ENCODE measurements at places on chromosomes 5 and 9. TPM values are rescaled to one million over a fixed set of nuclear protein-coding genes. Genes with fewer than 3 reads are reported as not detected.

PPIP5K2 gene
- total RNA-seq, result 46.3 TPM

GRCh38 chr9:88302579-88303324, 85.5 kb upstream of the SPIN1 start:
- DNase-seq, result no peak
- peaks cover 12% of the 10 kb centered on the region for H3K36me3 ChIP-seq
- H3K4me1 ChIP-seq, result peaks cover 45% of the 10 kb centered on the region

ZNF366 gene
- not detected for total RNA-seq

PCDHGA7 gene
- total RNA-seq, result 0.05 TPM

MRNIP gene
- 27.8 TPM for total RNA-seq

MOB3B gene
- total RNA-seq, result 0.82 TPM

DNA sequence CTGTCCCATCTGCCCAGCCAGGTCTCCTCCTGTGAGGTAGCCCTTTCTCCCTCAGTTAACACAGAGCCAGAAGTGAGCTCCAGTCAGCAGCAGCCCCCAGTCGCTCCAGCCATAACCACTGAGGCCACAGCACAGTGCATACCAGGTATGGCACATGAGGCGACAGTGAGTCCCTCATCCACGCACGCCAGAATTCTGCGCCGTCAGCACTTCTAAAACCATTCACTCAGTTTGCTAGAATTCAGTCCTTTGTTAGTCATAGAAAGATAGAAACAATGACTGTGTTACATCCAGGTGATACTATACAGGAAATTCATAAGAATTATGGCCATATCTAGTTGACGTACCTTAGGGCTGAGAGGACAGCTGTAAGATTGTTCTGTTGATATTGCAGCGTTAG, 88.5 kb downstream of the KIAA1958 start:
- H3K4me3 ChIP-seq, result no peak overlapping the region
- no peaks in the 10 kb centered on the region for H3K27me3 ChIP-seq
- no peak for DNase-seq

GRCh38 chr9:124776954-124777648, at the start of gene OLFML2A:
TSS of gene OLFML2A (plus strand) at chr9:124777133. CDS start at chr9:124777271, 138 bp downstream.
- H3K27ac ChIP-seq, result no peak within 1 kb of the TSS
- peaks cover 26% of the 10 kb centered on the region for H3K4me1 ChIP-seq
- H3K27me3 ChIP-seq, result peaks cover 39% of the 10 kb centered on the region
- H3K36me3 ChIP-seq, result no peaks in the 10 kb centered on the region
- DNase-seq, result peak; percentile 72
- peak within 1 kb of the TSS; percentile 77 for H3K4me3 ChIP-seq

DNA sequence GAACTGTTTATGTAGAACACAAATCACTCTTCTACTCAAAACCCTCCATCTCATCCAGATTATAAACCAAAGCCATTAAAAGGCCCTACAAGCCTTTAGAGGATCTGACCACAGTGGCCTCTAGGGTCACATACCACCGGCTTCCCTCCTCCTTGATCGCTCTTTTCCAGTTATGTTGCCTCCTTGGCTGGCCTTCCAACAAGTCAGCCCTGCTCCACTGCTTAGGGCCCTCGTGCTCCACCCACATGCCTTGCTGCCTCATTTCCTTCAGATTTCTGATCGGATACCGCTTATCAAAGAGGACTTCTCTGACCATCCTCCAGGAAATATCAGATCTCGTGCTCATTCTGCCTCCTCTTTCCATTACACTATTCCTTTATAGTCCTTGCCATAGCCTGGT, 139.4 kb upstream of the RAI14 start:
- DNase-seq, result no peak
- H3K36me3 ChIP-seq, result no peaks in the 10 kb centered on the region
- H3K27me3 ChIP-seq, result peaks cover 14% of the 10 kb centered on the region

- DNase-seq, result no peak
- H3K36me3 ChIP-seq, result no peaks in the 10 kb centered on the region
- H3K27ac ChIP-seq, result no peak overlapping the region
- no peaks in the 10 kb centered on the region for H3K27me3 ChIP-seq
- H3K4me1 ChIP-seq, result no peaks in the 10 kb centered on the region
- no peak overlapping the region for H3K4me3 ChIP-seq
Observed at GRCh38 chr9:117541181-117541580, 126.3 kb upstream of the ASTN2 start.

- H3K4me1 ChIP-seq, result no peaks in the 10 kb centered on the region
- no peaks in the 10 kb centered on the region for H3K27me3 ChIP-seq
- no peak for DNase-seq
- H3K36me3 ChIP-seq, result no peaks in the 10 kb centered on the region
- no peak overlapping the region for H3K27ac ChIP-seq
- no peak overlapping the region for H3K4me3 ChIP-seq
Observed at GRCh38 chr5:124895236-124895635, 148.8 kb upstream of the ZNF608 start.

GRCh38 chr9:114282926-114283325, 40.0 kb upstream of the ORM1 start:
- H3K36me3 ChIP-seq, result no peaks in the 10 kb centered on the region
- no peaks in the 10 kb centered on the region for H3K4me1 ChIP-seq
- H3K27ac ChIP-seq, result no peak overlapping the region
- no peaks in the 10 kb centered on the region for H3K27me3 ChIP-seq
- no peak for DNase-seq
- H3K4me3 ChIP-seq, result no peak overlapping the region

GRCh38 chr9:136351252-136351800, 12.2 kb downstream of the DNLZ start:
- H3K36me3 ChIP-seq, result no peaks in the 10 kb centered on the region
- no peaks in the 10 kb centered on the region for H3K4me1 ChIP-seq
- DNase-seq, result no peak
- no peaks in the 10 kb centered on the region for H3K27me3 ChIP-seq

- no peaks in the 10 kb centered on the region for H3K36me3 ChIP-seq
- no peaks in the 10 kb centered on the region for H3K4me1 ChIP-seq
- DNase-seq, result no peak
- H3K27ac ChIP-seq, result no peak overlapping the region
Observed at GRCh38 chr5:159669559-159669958, 246.7 kb upstream of the ADRA1B start.

Measured in activated CD4-positive, alpha-beta T cell treated with anti-CD3 and anti-CD28 coated beads, Interleukin-2, amount 10 ng/mL, durations not matched to agents 24 days and 14 days (primary cell).